ENCODE measurements at places on chromosomes 1 and 21. TPM values are rescaled to one million over a fixed set of nuclear protein-coding genes. Genes with fewer than 3 reads are reported as not detected.

The IKBKE gene
- 1.6 TPM for total RNA-seq

The RPTN gene
- not detected for total RNA-seq

The ACOT11 gene
- total RNA-seq, result 6.7 TPM

The ADAM30 gene
- not detected for total RNA-seq

The CD247 gene
- total RNA-seq, result 4.8 TPM

The MAP3K21 gene
- total RNA-seq, result 8.1 TPM

The TXLNA gene
- total RNA-seq, result 26.3 TPM

The TDRD5 gene
- 4.6 TPM for total RNA-seq

The ENAH gene
- 85.6 TPM for total RNA-seq

The F3 gene
- 47.1 TPM for total RNA-seq

The CNR2 gene
- total RNA-seq, result not detected

The CEP170 gene
- 353 TPM for total RNA-seq

The UTS2 gene
- total RNA-seq, result not detected

The FTCD gene
- 0.69 TPM for total RNA-seq

The CRNN gene
- not detected for total RNA-seq

The EXTL2 gene
- 49.6 TPM for total RNA-seq

The SH3BGRL3 gene
- 19.8 TPM for total RNA-seq

The NCAM2 gene
- total RNA-seq, result 162 TPM

The PRAMEF27 gene
- total RNA-seq, result not detected

The NR5A2 gene
- 0.69 TPM for total RNA-seq

The CD34 gene
- total RNA-seq, result 1.8 TPM

The AMY1A gene
- not detected for total RNA-seq

The PALMD gene
- total RNA-seq, result 12.2 TPM

The SPATA21 gene
- total RNA-seq, result not detected

The NKAIN1 gene
- total RNA-seq, result 29.5 TPM

The TTC39A gene
- total RNA-seq, result 15.2 TPM

The ZNF672 gene
- 14.8 TPM for total RNA-seq

The UROD gene
- 70.6 TPM for total RNA-seq

The TMPRSS3 gene
- total RNA-seq, result 0.23 TPM

The IL19 gene
- not detected for total RNA-seq

The COL6A2 gene
- total RNA-seq, result 21.2 TPM

The LCE1B gene
- total RNA-seq, result not detected

All from diencephalon (tissue), 1 donor.